ENCODE measurements at places on chromosomes 7 and 10.

DNA sequence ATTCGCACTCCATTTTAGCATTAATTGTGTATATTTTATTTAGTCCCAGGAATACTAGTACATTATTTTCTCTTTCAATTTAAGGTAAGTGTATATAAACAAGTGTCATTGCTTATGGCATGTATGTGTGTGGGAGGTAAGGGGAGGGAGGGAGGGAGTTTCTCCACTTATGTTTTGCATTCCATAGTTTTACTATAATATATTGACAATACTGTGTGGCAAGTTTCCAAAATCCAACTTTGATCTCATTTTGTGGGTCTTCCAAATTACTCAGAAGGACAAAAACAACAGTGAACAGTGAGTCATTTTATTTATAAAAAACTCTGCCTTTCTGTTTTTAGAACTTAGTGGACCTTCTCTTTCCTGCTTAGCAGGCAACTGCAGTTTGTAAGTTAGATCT is 102.3 kb upstream of the SEMA3E start:
- DNase-seq, result no peak

DNA sequence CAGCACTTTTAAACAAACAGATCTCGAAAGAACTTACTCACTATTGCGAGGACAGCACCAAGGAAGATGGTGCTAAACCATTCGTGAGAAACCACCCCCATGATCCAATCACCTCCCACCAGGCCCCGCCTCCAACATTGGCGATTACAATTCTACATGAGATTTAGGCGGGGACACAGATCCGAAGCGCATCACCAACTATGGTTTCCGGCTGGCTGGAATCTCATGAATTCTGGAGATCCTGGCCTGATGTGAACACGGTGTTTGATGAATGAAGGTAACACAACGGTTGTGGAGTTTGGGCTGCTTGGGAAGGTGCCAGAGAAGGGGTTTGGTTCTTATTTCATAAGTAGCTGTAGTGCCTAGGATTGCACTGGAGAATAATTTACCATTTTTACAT is 216.7 kb downstream of the EMX2 start:
- DNase-seq, result no peak

DNA sequence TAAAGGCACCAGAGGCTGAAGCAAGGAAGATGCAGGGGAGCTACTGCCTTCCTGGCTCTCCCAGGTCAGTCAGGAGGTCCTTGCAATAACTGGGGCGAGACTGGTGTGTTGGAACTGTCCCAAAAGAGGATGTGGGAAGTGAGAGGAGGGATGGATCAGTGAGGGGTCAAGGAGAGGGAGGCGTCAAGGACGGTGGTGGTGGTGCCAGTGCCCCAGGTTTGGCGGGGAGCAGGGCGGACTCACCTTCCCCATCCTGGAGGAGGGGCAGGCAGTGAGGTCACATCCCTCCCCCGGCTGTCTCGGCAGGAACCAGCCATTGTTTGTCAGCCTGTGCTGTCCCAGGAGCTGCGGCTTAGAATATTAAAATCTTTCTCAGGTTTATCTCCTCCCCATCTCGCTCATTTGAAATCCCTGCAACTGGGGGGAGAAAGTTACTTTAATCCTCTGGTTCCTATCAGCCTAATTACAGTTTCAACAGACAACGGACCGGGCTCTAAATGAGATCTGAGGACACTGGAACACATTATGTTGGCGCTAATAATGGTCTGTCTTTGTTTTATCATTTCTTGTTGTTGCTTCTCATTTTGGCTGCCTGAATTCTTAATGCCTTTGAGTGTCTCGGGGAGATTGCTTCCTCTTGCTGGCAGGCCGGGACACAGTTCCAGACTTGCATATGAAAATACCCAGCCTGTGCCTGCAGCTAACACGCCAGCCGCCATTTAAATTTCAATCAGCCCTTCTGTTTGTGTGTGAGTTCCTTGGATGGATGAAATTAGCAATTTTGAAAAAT is 387.5 kb downstream of the RPS24 start:
- no peak for DNase-seq

- DNase-seq, result peak; percentile 64
These were observed 5.9 kb downstream of the PGAM2 start for GRCh38 chr7:44059219-44060090.

GRCh38 chr7:145265180-145265579 is 429.3 kb upstream of the TPK1 start:
- DNase-seq, result no peak

- peak; percentile 61 for DNase-seq
These were observed 61.0 kb upstream of the NFE2L3 start for GRCh38 chr7:26090927-26091519.

- no peak for DNase-seq
These were observed 64.4 kb downstream of the GRB10 start for GRCh38 chr7:50718311-50718710.

DNA sequence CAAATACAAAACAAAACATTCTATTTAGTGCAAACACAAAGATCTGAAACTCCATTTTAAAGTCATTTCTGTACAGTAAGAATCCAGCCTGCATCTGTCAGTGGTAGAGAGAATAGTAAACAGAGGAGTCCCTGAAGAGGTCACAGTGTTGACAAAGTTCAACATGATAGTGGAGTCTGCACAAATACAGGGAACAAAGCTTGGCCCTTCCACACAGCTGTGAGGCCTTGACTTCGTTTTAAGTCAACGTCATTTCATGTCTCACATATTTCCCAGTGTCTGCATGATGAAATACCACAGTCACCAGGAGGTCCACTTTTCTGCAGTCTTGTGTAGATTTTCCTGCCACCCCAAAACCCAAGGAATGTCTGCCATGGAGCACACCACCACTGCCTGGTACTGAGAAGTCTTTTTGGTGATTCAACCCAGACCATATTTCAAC is 33.0 kb downstream of the CYP26A1 start:
- no peak for DNase-seq

DNA sequence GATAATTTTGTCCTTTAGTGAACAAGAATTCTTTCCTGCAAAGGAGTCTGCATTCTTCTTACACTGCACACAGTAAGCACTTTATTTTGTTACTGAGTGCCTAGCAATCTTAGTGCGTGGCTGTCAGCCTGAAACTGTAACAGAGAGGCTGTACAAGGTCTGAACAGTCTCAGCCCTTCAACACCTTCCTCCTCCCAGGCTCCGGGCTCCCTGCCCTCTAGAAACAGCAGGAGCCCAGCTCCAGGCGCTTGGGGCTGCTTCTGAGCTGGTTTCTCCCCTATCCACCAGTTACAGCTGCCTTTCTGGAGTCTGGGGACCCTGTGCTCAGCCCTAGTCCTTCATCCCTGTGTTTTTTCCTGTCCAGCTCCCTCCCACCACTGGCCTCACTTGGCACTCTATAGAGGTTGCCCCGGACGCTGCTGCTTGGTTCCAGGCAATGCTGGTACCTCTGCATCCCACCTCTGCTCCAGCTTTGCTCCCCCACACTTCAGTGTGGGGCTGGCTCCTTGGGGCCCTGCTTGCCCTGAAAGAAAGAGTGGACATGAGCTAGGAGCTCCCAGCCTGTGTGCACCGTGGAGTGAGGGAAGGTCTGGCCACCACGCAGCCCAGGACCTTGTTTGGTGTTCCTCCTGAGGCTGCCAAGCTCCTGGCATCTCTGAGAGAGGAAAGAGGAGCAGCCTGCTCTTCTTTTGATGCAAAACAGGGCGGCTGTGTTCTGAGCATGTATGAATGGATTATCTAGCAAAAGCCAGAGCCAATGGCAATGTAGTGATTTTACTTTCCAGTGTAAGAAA is 251.2 kb upstream of the GRB10 start:
- DNase-seq, result no peak

- no peak for DNase-seq
These were observed 216.9 kb downstream of the DYNC1I1 start for GRCh38 chr7:95989301-95989700.

DNA sequence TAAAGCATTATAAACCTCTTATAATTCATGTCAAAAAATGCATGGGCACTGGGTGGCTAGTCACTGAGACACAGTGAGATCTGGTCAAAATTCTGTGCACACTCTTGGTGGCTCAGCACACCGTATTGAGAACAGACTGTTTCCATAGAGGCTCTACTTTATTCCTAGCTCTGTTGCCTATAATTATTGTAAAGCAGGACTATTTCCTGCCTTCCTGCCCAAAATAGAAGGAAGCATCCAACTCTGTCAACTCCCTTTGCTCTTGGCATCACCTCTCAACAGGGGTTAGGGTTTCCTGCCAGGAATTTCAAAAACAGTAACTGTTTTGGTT is 45.1 kb downstream of the PTN start:
- DNase-seq, result no peak

GRCh38 chr10:93458821-93459257 is 23.3 kb downstream of the MYOF start:
- no peak for DNase-seq

DNA sequence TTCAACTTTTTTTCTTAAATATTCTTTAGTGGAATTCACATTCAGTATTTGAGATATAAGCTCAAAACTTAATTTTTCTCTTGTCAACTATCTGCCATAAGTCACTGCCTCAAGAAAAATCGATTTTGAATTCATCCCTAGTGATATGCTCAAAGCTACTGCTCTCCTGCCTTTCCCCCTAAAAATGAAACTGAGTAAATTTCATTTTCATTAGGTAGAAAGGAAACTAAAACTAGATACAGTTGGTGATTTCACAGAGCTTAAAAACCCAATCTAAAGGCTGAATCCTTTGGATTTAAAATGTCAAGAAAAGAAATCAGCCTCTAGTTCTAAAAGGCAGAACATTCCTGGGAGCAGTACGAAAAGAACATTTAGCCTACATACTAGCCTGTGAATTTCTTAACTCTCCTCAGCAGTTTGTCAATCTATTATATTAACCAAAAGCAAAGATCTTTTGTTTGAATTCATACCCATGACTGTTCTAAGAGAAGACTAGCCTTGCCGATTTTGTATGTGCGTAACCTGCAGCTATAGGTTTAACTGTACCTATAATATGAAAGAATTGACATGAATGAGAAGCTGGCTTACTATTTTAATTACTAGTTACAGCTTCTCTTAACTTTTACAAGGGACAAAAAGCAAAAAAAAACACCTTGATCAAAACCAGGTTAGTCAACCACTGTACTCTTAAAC is 4.9 kb upstream of the FAM53B start:
- DNase-seq, result no peak

DNA sequence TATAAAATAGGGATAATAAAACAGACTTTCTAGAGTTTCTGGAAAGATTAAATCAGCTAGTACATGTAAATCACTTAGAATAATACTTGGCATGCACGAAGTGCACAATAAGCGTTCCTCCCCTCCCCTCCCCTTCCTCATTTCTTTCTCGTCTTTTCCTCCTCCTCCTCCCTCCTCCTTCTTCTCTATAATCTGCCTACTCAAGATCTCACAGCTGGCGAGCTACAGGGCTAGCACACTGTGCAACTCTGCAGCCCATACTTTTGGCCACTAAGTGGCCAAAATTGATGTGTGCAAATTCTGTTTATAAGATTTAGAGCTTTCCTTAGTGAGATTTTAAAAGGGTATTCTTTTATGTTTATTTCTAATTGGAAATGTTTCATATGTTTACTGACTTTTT is 565.3 kb downstream of the PHTF2 start:
- DNase-seq, result no peak

DNA sequence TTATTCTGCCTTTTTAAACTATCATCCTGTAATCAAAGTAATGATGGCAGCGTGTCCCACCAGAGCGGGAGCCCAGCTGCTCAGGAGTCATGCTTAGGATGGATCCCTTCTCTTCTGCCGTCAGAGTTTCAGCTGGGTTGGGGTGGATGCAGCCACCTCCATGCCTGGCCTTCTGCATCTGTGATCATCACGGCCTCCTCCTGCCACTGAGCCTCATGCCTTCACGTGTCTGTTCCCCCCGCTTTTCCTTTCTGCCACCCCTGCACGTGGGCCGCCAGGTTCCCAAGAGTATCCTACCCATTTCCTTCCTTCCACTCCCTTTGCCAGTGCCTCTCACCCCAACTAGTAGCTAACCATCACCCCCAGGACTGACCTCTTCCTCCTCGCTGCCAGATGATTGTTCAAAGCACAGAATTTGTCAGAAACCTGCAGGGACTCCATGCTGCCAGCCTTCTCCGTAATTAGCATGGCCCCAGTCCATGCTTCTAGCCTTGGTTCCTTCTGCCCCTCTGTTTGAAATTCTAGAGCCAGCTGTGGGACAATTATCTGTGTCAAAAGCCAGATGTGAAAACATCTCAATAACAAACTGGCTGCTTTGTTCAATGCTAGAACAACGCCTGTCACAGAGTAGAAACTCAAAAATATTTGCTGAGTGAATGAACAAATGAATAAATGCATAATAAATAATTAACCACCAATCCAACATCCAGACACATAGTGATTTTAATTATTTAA is 151.7 kb downstream of the EGFR start:
- DNase-seq, result no peak

GRCh38 chr7:81140252-81140651 is 221.4 kb upstream of the SEMA3C start:
- DNase-seq, result no peak

DNA sequence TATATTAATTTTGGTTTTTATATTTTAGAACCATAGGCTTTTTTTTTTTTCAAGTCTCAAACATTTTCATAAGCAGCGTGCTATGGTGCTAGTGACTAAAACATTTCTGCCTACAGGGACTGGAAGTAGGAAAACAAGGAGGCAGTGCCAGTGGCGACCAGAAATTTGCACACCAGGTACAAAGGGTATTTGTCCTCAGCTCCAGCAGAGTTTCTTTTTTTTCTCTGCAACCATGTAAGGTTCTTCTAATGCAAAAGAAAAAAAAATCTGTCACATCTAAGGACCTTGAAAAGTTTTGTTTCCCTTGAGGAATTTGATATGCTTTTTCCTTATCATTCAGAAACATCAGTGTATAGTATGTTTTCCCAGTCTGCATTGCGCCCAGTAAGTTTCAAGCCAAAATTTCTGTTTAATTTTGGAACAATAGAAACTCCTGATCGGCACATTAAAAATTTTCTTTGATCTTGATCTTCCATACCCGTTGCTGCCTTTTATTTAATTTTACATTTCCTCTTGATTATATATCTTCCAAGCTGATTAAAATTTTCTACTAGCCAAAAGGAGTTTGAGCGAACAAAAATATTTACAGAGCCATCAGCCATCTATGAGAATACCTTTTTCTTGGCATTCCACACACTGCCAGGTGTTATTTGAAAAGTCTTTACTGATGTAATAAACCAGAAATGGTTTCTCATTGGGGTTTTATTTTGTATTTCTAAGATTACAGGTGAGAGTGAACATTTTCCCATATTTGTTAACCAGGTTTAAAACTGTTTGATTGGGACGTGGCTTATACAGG is 956 bp upstream of the KLHDC10 start:
- DNase-seq, result no peak

GRCh38 chr10:123035467-123036086 is 26.8 kb downstream of the ACADSB start:
- no peak for DNase-seq

DNA sequence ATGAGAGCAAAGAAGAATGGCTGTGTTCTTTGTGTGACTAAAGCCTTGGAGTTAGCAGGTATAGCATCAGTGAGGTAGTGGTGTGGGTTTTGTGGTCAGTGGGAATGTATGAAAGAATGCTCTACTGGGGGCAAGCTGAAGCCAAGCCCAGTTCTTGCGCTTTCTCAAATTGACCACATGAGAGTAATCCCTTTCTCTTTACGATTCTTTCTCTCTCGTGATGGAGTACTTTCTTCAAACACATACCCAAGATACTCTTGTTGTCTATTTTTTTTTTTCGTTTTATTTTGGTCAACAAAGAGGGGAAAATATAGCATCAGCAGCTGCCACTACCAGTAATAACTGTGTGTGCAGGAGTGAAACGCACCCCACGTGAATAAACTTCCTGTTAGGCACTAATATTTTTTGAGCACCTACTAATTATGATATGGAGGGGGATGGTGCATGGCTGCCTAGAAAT is 8.4 kb upstream of the PANK1 start:
- no peak for DNase-seq

- DNase-seq, result no peak
These were observed 41.8 kb upstream of the MKI67 start for GRCh38 chr10:128167926-128168520.

- no peak for DNase-seq
These were observed 291.4 kb downstream of the TNS3 start for GRCh38 chr7:47290466-47290865.

Data from CD4-positive, alpha-beta T cell treated with Interleukin-4 for 1 hour (primary cell).